Adrenal gland (tissue), 19 donors: ENCODE measurements at places on chromosomes 7 and 10. TPM values are rescaled to one million over a fixed set of nuclear protein-coding genes. Genes with fewer than 3 reads are reported as not detected.

The TBATA gene
- not detected for polyA plus RNA-seq

The EEPD1 gene
- polyA plus RNA-seq, result 19.2 TPM

The COMTD1 gene
- 137 TPM for polyA plus RNA-seq

The PRPS1L1 gene
- polyA plus RNA-seq, result not detected

The NPS gene
- not detected for polyA plus RNA-seq

The NRP1 gene
- 20.2 TPM for polyA plus RNA-seq

The SDHAF3 gene
- 35.0 TPM for polyA plus RNA-seq

The ADCYAP1R1 gene
- polyA plus RNA-seq, result 13.9 TPM

The SLC13A1 gene
- polyA plus RNA-seq, result not detected

The LRIT1 gene
- polyA plus RNA-seq, result not detected
